ENCODE measurements at places on chromosomes 12 and 14. TPM values are rescaled to one million over a fixed set of nuclear protein-coding genes. Genes with fewer than 3 reads are reported as not detected.

GRCh38 chr12:130504110-130504839 is 166.6 kb downstream of the PIWIL1 start:
- H3K27me3 ChIP-seq, result no peaks in the 10 kb centered on the region
- DNase-seq, result no peak
- no peaks in the 10 kb centered on the region for H3K36me3 ChIP-seq
- H3K4me3 ChIP-seq, result no peak overlapping the region

DNA sequence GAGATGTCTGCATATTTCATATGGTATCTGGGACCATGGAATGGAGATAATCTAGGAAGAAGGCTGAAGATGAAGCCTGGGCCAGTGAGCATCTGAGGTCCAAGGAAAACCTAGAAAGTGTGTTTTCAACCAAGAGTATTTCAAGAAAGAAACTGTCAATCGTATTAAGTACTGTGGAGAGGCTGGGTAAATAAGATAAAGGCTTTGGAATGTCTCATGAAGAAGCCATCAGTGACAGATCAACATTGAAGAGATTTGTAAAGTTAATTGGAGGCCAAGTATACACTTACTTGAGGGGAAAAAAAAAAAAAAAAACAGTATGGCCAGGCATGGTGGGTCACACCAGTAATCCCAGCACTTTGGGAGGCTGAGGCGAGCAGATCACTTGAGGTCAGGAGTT is 48.9 kb downstream of the SINHCAF start:
- no peaks in the 10 kb centered on the region for H3K36me3 ChIP-seq
- H3K27ac ChIP-seq, result no peak overlapping the region
- DNase-seq, result no peak
- no peaks in the 10 kb centered on the region for H3K27me3 ChIP-seq
- no peaks in the 10 kb centered on the region for H3K4me1 ChIP-seq
- H3K4me3 ChIP-seq, result no peak overlapping the region

DNA sequence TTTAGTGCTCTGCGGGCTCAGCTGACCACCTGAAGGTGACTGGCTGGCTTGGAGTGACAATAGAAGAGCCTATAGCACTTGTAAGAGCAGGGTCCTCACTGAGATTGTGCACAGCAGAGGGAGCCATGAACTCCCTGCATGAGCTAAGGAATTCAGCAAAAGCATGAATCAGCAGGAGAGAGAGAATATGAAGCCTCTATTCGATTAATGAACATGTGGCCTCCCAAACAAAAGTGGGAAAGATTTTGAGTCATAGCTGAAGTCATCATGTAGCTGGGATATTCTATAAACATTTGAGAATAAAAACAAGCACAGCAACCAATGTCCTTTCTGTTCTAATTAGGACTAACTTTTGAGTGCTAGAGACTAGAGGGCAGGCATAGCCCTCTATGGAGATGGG is 626.6 kb downstream of the DIO2 start:
- no peak overlapping the region for H3K27ac ChIP-seq
- peaks cover 4% of the 10 kb centered on the region for H3K4me1 ChIP-seq
- no peak for DNase-seq
- H3K27me3 ChIP-seq, result no peaks in the 10 kb centered on the region
- no peak overlapping the region for H3K4me3 ChIP-seq

- peaks cover 3% of the 10 kb centered on the region for H3K27me3 ChIP-seq
- H3K36me3 ChIP-seq, result no peaks in the 10 kb centered on the region
- no peak for DNase-seq
- H3K27ac ChIP-seq, result no peak overlapping the region
Observed at GRCh38 chr12:6791931-6792520, 2.7 kb downstream of the CD4 start.

Gene CTSG
- total RNA-seq, result not detected

Gene SERPINA10
- 0.23 TPM for total RNA-seq

Gene ZC2HC1C
- 7.8 TPM for total RNA-seq

Gene EEF1AKMT3
- 2.0 TPM for total RNA-seq

Gene UNG
- 45.3 TPM for total RNA-seq

All from gastrocnemius medialis (tissue), 4 donors.